ENCODE measurements at places on chromosomes 13 and 19.

DNA sequence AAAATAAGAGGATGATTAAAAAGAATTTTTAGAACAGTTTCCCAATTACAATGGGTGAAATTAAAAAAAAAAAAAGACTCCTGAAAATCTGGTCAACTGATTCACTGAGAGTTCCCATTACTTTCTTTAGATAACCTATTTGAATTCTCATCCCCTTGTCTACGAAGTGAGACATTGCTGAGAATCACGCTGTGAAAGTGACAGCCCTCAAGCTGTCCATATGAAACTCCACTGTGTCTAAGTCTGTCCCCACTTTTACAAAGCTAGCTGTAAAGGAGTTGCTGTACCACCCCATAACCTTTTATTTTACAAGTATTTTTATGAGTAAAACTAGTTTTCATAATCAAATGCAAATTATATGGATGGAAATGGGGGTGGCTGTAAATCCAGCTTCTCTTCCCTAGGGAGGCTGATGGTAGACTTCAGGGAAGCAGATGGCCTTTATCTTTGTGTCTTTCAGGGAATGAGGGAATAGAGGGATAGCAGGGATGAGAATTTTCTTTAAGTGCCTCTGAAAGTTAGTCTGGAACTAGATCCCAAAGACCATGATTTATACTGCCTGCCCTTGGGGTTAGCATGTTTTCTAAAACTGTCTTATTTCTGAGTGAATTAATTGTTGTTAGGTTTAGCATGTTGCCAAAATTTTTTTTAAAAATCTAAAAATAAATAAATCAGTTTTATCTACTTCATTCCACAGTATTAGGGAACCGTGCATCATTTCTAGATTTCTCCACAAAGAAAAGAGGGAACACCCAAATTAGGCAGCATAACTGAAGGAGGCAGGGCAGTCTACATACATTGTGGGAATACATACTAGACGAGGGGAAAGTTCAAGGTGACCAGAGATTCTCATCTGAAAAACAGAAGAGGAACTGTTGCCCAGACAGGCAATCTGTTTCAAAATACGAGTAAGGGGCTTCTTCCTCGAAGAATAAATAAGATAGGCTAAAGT, 1219.1 kb downstream of the UQCRFS1 start:
- DNase-seq = no peak

GRCh38 chr19:14480700-14481079, 5.5 kb upstream of the PTGER1 start:
- DNase-seq = no peak

DNA sequence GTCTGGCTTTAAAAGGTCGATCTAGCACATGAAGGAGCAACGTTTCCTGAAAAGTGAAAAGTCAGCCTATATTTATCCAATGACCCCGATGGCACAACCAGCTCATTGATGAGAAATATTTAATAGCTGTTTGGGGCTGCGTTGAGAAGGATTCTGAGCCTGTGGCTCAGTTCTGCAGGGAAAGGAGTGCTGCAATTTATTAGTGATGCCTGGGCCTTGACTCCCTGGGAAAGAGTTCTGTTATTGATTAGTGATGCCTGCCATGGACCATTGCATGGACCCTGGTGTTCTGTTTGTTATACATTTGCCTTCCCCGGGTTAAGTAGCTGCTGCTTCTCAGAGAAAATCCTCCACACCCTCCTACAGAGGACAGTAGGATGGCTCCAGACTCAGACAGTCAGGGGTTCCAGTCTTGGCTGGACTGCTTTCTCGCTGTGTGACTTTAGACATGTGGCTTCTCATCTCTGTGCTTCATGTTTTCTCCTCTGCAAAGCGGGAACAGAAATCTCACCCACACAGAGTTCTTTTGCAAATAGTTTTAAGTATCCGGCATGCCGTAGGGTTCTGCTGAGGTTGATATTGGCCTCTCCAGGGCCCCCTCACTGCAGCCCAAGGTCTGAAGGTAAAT, 17.7 kb upstream of the PTPRS start:
- DNase-seq = no peak

GRCh38 chr13:113969311-113969972, 4.4 kb downstream of the C13orf46 start:
- DNase-seq = no peak

DNA sequence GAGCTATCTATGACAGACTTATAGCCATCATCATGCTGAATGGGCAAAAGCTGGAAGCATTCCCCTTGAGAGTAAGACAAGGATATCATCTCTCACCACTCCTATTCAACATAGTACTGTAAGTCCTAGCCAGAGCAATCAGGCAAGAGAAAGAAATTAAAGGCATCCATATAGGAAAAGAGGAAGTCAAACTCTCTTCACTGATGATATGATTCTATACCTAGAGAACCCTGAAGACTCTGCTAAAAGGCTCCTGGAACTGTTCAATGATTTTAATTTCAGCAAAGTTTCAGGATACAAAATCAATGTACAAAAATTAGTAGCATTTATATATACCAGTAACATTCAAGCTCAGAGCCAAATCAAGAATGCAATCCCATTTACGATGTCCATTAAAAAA, 21.7 kb upstream of the C1QTNF9B start:
- no peak for DNase-seq

DNA sequence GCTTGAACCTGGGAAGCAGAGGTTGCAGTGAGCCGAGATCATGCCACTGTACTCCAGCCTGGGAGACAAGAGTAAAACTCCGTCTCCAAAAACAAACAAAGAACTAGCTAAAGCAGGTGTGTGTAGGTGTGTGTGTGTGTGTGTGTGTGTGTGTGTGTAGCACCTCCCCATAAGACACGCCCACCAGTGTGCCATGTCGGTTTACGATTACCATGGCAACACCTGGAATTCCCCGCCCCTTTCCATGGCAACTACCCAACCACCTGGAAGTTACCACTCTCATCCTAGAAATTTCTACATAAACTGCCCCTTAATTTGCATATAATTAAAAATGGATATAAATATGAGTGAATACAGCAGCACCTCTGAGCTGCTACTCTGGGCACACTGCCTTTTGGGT, 80.9 kb upstream of the ADGRE5 start:
- DNase-seq = no peak

- DNase-seq = no peak
These were observed 138.4 kb upstream of the RNF113B start for GRCh38 chr13:98315466-98315865.

GRCh38 chr13:32385410-32385809, 42.5 kb downstream of the N4BP2L1 start:
- no peak for DNase-seq

GRCh38 chr19:38664503-38665211, 17.2 kb downstream of the ACTN4 start:
- DNase-seq = no peak

DNA sequence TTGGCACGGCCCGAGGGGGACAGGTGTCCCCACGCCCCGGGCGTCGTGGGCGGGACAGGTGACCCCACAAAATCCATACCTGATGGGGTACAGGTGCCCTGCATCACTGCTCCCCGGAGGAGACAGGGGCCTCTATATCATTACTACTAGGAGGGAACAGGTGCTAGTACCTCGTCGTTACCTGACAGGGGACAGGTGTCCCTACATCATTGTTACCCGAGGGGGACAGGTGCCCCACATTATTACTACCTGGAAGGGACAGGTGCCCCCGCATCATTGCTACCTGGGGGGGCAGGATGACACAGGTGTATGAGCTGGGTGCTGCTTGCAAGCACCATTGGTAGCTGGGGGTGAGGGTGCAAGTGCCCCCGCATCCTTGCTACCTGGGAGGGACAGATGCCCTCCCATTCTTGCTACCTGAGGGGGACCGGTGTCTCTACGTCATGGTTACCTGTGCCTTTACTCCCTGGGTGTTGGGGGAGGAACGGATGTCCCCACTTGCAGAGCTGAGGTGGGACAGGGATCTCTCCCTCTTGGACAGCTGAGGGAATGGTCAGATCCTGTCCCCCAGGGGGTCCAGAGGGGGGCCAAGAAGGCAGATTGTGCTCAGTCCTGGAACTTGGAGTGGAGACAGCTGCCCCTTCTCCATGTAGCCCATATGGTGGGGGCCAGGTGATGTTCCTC, 620 bp downstream of the CRTC1 start:
- DNase-seq = no peak

DNA sequence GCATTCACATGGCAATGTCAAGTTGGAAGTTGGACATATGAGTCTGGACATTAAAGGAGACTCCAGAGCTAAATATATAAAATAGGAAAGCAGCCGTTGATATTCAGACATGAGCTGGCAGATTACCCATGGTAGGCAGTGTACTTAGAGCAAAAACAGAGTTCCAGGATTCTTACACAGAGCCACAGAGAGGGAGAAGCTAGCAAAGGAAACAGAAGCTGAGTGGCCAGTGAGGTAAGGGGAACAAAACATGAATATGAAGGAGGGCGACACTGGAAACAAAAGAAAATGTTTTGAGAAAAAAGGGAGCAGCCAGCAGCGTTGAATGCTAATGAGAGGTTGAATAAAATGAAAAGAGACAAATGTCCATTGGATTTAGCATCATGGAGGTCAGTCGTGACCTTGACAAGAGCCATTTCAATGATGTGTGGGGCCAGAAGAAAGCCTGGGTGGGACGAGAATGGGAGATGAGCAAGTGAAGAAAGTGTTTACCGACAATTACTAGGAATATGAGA, 198.4 kb downstream of the POU4F1 start:
- DNase-seq = no peak

DNA sequence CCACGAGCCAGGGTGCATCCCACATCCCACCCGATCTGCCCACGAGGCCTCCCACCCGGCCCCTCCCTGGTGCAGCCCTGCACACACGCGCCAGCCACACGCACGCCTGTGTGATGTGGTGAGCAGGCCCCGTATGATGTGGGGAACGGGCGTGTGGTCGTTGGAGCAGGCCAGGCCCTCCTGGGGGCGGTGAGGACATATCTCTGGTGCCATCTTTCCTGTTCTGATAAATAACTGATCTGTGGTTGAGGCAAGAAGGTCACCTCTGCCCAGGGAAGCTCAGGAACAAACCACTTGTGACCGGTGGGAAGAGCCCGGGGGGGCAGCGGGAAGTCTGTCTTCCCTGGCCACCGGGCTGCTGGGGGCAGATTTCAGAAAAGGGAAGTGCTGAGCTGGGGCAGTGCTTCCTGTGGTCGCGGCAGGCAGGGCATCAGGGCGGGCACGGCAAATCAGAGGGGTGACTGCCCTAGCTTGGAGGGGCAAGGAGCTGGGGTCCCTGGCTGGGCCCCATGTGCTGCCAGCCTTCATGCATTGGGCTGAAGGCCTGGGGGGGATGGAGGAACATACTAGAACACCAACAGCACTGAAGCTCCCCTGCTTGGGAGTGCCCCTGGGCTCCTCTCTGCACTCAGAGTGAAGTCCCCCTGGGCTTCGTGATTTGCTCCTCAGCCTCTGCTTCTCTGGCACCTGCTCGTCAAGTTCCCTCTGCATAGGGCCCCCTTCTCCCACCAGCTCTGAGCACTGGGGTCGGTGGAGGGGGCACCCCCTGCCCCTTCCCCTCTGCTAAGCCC, 35.2 kb upstream of the SLC7A10 start:
- peak; percentile 72 for DNase-seq

- no peak for DNase-seq
These were observed 482 bp downstream of the ARHGAP45 start for GRCh38 chr19:1067341-1067957.

- no peak for DNase-seq
These were observed 12.5 kb downstream of the DOCK9 start for GRCh38 chr13:98965325-98965724.

Measured in suppressor macrophage (primary cell).